Left renal cortex interstitium (tissue), 4 donors: ENCODE measurements at places on chromosomes 4 and X.

DNA sequence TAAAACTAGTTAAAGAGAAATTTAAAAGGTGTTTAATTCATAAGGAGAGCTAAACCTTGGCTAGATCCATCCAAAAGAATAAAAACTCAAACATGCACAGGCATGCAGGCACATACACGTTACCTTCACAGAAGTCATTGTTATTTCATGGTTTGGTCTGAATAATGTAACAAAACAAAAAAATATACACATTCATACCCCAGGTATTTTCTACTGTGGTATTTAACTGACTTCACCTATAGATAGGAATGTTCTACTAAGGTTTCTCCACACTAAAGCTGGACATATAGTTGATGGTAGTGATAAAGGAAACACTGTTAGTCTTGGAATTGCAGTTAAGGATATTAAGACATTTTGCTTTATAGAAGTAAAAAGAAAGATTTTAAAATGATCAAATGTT, 283.6 kb upstream of the PCDH10 start:
- no peak for DNase-seq

DNA sequence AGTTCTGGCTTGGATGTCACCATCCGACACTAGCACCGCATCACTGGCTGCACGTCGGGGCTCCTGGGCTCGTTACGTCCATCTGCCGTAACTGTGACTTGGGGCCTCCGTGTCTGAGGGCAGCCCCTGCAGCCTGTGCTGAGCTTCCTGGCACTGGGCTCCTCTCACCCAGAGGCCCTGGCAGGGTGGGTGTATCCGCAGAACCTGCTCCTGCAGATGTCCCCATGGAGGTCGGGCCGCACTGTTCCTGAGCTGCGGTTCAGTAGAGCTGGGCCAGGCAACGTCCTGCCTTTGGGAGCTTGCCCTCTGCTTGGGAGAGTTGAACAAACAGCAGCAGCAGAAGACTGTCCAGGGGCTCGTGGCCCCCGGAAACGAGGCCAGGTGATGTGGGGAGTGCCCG, 71.4 kb downstream of the RGS12 start:
- no peak for DNase-seq

DNA sequence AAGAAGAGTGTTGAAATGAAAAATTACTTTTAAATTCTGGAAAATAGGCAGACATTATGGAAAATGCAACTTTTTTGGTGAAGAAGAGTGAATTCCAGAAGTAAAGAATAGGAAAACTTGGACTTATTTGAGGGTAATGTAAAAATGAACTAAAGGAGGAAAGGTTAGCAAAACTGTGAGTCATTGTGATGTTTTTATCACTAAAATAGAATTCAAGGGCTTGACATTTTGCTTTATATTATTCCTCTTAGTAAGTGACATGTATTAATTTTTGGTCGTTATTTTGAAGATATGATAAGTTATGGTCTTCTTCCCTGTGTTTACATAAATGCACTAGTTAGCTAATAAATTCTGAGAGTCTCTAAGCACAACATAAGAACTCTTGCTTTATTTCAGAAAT, 390.9 kb downstream of the FAT4 start:
- DNase-seq = no peak

DNA sequence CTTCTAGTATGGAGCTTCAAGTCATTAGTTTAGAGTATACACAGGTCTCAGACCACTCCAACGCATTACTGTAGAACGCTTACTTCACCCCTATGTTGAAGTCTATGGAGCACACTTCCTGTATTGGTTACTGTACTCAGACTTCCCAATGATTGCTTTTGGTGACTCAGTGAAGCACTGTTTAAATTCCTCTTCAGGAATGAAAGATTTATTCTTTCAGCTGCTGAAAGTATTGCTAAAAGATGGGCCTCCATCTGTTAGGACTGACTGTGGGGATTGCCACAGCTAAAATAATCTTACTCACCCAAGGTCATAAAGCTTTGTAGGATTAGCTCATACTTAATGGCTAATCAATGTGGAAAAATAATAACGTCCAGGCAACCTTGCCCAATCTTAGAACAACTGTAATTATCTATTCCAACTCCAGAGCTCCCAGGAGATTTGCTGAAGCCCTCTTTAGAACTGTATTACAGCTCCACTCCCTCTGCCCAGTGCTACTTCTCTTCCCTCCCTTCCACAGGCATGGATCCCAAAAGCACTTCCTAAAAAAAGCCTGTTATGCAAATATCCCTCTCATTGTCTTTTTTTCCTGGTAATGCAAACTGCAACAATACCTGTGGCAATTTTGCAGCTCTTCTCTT, 281.9 kb upstream of the HS3ST1 start:
- no peak for DNase-seq

- no peak for DNase-seq
These were observed 184.9 kb downstream of the NSUN7 start for GRCh38 chr4:40934676-40935075.

DNA sequence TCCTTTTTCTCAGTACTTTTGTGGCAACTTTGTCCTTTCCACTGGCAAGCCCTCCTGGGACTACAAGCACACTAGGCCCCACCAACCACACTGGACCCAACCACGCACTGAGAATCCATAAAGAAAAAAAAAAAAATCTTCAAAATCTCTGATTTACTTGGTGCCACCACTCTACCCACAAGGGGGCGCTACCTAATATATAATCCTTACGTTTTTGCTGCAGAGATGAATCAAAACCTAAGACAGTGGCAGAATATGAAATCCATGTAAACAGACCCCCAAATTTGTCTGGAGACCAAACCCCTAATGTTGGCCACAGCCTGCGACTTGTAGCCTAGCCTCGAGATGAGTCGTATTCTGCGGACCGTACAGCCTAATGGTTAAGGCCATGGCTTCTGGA, 63.5 kb upstream of the ARHGAP36 start:
- DNase-seq = no peak

GRCh38 chr4:1376391-1376840, 29.4 kb downstream of the UVSSA start:
- no peak for DNase-seq

DNA sequence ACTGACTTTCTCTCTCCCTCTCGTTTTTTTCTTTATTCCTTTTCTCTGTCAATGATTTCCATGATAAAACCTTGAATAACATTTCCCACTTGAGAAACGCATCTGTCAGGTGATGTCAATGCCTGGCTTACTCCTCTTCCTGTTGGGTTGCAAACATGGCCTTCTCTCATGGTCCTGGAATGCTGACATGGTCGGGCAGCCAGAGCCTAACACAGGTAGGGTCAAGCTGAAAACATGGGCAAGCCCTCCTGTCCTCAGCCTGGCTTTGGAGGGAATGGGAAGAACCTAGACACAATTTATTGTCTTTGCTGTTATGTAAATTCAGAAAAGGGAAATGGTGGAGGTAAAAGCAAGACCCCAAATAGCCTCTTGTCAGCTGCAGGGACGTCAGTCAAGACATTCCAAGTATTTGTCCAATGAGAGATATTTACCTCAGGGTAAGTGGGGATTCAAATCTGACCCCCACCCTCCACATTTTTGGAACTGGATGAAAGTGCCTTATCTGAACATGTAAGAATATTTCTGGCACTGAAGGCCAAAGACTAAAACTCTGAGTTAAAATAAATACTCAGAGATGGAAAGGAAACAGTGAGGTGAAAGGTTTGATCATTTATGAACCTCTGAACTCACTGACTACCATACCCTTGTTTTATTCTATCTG, 473.8 kb downstream of the SPRY1 start:
- no peak for DNase-seq

GRCh38 chr4:80322716-80323115, 12.8 kb upstream of the CFAP299 start:
- no peak for DNase-seq

GRCh38 chrX:44071070-44071645, 98.0 kb upstream of the NDP start:
- no peak for DNase-seq

DNA sequence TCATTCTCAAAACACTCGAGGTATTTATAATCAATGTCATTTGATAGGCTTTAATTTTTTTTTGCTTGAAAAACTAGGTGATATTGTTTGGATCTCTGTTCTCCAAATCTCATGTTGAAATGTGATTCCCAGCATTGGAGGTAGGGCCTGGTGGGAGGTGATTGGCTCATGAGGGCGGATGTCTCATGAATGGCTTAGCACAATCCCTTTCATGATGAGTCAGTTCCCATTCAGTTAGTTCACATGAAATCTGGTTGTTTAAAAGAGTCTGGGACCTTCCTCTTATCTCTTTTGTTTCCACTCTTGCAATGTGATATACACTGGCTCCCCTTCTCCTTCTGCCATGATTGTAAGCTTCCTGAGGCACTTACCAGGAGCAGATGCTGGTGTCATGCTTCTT, 638.7 kb downstream of the DMD start:
- DNase-seq = no peak

GRCh38 chr4:48680848-48681568, 99.1 kb downstream of the FRYL start:
- no peak for DNase-seq

- DNase-seq = no peak
These were observed 63.2 kb downstream of the SH3RF1 start for GRCh38 chr4:169207436-169208089.

GRCh38 chr4:74838746-74839370, 44.5 kb upstream of the BTC start:
- no peak for DNase-seq

- no peak for DNase-seq
These were observed 6.7 kb downstream of the ELF4 start for GRCh38 chrX:130103605-130104004.

- no peak for DNase-seq
These were observed 17.8 kb downstream of the LAS1L start for GRCh38 chrX:65516756-65517155.

- DNase-seq = no peak
These were observed 1.1 kb upstream of the ARMCX4 start for GRCh38 chrX:101484135-101484534.

DNA sequence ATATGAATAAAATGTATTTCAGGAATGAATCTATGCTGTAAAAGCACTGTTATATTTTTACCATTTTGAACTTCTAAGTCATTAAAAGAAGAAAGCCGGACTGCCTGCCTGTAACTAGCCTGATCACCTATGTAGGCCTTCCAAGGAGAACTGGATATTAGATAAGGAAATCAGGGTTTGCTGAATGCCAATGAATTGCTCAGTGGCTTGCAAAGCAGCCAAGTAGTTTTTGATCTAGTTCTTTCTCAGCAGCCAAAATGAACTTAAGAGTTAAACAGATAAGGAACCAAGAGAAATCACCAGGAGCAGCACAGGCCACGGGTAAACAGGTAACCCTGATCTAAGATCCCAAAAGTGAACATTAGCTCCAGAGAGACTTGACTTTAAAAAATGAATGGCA, 3.3 kb downstream of the ANXA5 start:
- DNase-seq = no peak

DNA sequence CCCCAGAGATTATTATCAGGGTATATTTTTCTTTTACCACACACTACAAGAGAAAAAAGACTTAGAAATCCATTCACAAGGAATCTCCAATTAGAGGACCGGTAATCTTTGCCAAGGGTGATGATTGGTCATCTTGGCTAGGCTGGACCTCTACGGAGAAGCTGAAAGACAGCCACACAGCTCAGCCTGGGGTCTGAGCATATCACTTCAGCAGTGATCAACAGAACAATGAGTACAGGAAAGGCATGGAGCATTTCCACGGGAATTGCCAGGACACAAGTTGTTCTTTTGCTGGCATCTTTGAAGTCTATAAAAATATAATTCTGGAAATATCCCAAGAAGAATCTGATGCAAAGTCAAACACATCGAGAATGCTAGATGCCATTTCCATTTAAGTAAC, 191.5 kb downstream of the TENM3 start:
- no peak for DNase-seq

- DNase-seq = no peak
These were observed 5.4 kb downstream of the FGG start for GRCh38 chr4:154606728-154607723.

DNA sequence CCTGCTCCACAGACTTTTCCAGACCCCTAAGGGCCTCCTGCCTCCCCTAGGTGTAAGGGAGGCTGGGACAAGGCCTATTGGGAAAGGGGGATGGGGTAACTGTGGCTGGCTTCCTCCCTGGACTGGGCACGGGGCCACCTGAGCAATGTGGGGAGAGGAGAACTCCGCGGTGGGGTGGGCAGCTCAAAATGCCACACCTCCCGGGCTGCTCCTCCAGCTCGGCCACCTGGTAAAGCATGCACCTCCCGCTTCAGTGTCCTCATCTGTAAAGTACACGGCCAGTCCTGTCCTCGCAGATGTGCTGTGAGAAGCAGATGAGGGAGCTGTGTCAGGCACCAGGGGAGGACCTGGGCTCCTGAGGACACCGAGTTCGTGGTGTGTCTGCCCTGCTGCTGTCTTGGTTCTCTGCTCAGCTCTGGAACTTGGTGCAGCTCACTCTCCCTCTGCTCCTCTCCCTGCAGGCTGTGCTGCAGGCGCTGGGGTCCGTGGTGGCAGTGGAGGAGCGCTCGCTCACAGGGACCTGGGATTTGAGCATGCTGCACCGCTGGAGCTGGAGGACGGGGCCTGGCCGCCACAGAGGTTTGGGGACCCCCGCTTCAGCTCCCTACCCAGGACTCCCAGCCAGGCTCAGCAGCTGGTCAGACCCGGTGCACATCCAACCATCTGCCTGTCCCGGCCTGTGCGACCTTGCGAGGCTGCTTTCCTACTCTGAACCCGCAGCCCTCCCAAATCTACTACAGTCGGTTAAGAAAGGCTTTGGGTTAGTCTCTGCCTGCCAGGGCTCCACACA, 20.8 kb upstream of the MRFAP1 start:
- no peak for DNase-seq
